ENCODE measurements at places on chromosomes 1 and 21.

GRCh38 chr21:31348188-31348587 is 4.1 kb upstream of the TIAM1 start:
- no peak for DNase-seq

DNA sequence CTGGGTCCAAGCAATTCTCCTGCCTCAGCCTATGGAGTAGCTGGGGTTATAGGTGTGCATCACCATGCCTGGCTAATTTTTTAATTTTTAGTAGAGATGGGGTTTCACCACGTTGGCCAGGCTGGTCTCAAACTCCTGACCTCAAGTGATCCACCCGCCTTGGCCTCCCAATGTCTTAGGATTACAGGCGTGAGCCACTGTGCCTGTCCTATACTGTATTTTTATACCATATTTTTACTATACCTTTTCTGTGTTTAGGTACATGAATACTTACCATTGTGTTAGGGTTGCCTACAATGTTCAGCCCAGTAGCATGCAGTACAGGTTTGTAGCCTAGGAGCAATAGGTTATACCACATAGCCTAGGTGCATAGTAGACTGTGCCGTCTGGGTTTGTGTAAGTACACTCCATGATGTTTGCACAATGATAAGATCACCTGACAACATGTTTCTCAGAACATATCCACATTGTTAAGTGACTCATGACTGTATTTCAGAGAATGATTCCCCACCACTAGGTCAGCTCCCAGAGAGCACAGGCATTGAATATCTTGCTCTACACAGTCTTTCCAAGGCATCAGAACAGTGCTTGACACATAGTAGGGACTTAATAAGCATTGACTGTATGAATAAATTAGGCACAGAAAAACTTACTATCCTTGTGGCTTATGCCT is 6.0 kb upstream of the CITED4 start:
- DNase-seq, result no peak

DNA sequence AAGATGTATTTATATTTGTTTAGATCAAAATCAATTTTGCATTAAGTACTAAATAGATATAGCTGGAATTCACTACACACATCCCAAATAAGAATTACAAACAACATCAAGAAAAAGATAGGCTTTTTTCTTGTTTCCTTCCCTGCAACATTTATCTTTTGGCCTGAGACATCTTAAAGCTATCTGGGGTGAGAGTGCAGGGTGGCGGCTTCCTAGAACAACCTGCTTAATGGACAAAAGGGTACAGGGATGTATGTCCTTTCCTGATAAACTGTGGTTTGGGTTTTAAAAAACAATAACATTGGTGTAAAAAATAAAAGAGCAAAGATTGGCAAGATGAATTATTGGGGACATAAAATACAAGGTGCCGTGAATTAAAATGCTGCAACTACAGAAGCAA is 54.4 kb downstream of the EPRS1 start:
- no peak for DNase-seq

- DNase-seq, result no peak
Measured at GRCh38 chr1:71834601-71835441, 447.5 kb downstream of the NEGR1 start.

DNA sequence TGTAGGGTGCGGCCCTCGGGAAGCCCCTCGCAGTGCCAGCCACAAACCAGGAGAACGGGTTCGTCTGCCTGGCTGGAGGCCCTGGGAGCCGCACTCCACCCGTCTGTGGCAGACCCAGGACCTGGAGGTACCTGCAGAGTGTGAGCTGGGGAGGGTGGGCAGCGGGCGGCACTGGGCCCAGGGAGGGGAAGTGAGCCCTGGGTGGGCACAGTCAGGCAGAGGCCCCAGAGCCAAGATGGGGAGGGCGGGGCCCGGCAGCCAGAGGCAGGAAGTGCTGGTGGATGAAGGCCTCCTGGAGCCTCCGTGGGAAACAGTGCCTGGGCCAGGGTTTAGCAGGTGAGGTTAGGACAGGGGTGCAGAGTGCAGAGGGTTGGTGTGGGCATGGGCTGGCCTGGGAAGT is 4.0 kb upstream of the PEX10 start:
- DNase-seq, result no peak

GRCh38 chr21:33434770-33435360 is 31.7 kb downstream of the IFNGR2 start:
- no peak for DNase-seq

GRCh38 chr1:236128646-236129178 is 13.6 kb upstream of the GPR137B start:
- no peak for DNase-seq

DNA sequence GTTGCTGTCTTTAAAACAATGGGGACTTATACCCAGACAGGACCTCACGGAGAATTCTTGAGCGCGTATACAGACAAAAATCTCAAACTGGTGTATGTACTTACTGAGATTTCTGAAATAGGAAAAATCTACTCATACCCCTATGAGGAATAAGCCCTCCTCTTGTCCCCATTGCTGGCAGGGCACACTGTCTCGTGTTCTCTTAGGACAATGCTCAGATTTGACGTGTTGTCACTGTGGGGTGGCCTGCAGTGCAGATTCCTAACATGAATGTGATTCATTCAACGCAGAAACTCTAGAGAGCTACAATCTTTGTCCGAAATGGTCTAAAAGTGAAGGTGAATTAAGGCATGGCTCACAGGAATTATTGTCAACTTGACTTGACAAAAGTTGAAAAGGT is 31.1 kb upstream of the PDE9A start:
- no peak for DNase-seq

- no peak for DNase-seq
Measured at GRCh38 chr1:32904797-32905196, 3.6 kb upstream of the TMEM54 start.

DNA sequence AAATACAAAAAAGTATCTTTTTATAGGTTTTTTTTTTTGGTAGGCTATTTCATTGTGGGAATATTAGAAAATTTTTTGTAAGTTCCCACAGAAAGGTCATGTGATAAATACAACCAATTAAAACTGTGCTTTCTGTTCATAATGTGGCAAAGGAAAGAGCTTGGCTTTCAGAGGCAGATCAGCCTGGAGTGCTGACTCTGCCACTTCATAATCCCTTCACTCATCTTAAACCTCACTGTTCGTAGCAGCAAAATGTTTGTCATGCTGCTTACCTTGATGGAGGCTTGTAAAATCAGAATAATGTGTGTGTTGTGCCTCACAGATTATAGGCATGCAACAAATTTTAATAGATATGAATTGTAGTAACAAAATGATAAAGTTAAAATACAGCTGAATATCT is 176.8 kb downstream of the ZP4 start:
- DNase-seq, result no peak

DNA sequence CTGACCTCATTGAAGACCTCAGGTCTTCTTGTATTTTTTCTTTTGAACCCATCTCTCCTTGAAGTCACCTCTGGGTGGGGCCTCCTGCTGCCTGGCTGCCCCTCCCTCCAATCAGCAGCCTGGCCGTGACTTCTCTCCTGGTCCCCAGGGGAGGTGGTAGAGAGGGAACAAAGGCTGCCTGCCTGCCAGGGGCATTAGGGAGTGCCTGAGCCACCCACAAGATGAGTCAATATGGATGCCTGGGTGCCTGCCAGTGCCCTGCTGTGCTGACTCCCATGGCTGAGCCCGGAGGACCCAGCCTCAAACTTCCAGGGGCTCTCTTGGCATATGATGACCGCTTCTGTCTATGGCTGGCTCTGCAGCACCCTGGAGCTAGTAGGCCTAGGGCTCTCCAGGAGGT is 5.3 kb upstream of the CDCP2 start:
- DNase-seq, result no peak

DNA sequence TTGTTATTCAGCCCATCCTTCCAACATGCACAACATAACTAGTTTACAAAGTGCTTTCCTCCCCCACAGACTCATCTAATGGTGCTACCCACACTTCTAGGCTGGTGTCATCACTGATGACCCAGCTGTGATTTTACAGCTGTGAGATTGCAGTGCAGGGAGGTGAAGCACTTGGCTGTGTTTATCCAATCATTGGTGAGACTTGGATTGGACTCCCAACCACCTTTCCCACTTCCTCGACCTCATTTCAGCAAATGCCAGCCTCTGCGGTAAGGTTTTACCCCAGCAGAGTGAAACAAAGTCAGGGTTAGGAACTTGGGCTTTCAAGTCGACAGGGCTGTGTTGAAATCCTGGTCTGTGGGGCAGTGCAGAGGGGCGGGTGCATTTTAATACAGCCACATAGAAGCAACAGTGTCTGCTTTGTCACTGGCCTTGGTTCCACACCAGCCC is 22.1 kb downstream of the ECHDC2 start:
- no peak for DNase-seq

DNA sequence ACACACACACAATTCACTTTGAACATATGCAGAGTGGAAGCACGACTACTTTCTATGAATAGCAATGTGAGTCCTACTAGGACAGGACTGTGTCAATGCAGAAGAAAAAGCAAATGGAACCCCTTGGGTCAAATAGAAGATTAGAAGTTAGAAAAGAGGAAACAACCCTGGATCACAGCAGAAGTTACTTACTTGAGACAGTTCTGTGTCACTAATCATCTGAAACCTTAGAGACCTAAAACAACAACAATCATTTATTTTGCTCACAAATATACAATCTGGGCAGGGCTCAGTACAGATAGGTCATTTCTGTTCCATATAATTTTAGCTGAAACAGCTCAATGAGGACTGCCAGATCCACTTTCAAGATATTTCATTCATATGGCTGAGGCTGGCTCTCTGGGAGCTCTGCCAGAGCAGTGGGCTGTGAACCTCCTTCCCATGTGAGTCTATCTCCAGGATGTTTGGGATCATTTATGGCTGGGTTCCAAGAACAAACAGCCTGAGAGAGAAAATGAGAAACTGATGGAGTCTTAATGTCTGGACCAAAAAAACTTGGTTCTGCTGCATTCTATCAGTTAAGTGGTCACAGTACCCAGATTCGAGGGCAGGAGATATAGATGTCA is 42.5 kb upstream of the IL10 start:
- no peak for DNase-seq

DNA sequence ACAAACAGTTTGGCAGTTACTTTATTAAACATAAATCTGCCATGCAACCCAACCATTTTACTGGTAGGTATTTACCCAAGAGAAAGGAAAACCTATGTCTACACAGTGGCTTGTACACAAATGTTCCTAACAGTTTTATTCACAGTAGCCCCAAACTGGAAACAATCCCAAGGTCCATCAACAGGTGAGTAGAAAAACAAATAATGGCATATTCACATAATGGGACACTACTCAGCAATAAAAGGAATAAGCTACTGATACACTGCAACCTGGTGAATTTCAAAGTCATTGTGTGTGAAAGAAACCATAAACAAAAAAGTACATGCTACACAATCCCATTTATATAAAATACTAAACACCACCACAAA is 12.7 kb downstream of the KYAT3 start:
- no peak for DNase-seq

GRCh38 chr1:196680107-196680506 is 28.3 kb downstream of the CFH start:
- no peak for DNase-seq

DNA sequence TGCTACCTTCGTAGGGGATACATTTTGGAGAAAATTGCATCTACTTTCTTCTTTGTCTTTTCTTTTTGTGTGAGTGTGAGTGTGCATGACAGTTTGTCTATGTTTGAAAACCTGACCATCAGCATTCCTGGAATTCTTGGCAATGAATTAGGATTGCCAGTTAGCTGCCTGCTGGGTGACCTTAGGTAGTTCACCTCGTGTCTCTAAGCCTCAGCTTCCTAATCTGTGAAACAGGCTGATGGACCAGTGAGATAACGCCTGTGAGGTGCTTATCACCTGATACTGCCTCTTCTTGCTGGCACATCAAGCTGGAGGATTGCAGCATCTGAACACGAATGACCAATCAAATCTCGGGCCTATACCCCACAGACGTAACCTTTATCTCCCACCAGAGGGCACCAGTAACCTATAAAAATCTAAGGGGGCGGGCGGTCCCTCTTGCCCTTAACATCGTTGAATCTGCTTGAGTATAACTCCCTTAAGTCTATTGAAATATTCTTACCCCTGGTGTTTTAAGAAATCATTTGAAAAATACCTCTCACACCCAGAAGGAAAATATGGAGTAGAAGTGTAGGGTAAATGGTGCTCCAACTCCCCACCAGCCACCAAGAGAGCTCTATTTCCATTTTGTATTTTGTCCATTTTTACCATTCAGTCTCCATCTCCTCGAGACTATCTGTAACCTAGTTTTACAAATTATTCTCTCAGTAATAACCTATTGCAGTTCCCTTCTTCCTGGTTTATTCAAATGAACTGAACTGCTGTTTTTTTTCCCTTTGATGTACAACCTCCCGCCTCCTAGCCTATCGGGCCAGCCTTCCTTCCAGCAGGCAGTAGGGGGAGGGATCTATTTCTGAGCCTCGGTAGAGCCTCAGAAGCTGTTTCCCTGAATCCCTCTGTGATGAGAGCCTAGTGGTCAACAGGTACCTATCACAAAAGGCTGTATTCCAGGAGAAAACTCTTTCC is 49.7 kb downstream of the MDM4 start:
- DNase-seq, result no peak

GRCh38 chr1:8541961-8542521 is 224.1 kb downstream of the SLC45A1 start:
- DNase-seq, result no peak

GRCh38 chr1:27542463-27543273 is 52.7 kb upstream of the WASF2 start:
- no peak for DNase-seq

GRCh38 chr1:157110686-157111085 is 11.1 kb upstream of the ETV3L start:
- no peak for DNase-seq

All from stimulated activated CD8-positive, alpha-beta memory T cell treated with anti-CD3 and anti-CD28 coated beads, Interleukin-7, amount 100 ng/mL, for 1 hour (primary cell).